ENCODE measurements at places on chromosomes 16 and 17. TPM values are rescaled to one million over a fixed set of nuclear protein-coding genes. Genes with fewer than 3 reads are reported as not detected.

GRCh38 chr17:73494950-73495349 lies 149.3 kb downstream of the SDK2 start:
- DNase-seq: no peak

GRCh38 chr17:9123594-9124553 lies 102.6 kb downstream of the NTN1 start:
- DNase-seq: no peak

DNA sequence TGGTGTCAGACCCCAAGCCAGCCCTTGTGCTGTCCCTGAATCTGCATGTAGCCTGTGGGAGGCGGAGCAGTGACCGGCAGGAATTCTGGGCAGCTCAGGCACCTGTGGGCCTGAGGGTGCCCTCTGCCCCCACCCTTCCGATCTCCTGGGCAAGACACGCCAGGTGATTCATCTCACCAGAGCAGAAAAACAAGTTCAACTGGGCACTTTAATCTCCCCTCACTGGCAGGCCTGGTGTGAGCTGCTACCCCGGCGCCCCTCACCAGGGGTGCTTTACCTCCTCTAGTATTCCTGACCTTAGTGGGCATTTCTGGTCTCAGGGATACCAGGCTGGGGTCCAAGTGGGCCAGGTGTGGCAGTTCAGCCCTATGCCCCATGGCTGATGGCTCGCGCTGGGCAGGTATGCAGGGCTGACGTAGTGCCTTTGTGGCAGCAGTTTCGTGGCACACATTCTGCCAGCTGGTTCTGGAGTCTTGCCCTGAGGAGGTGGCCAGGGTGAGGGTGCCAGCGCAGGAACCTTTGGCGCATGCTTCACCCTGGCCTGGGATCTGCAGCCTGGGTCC lies 6.0 kb downstream of the ERBB2 start:
- no peak for DNase-seq

DNA sequence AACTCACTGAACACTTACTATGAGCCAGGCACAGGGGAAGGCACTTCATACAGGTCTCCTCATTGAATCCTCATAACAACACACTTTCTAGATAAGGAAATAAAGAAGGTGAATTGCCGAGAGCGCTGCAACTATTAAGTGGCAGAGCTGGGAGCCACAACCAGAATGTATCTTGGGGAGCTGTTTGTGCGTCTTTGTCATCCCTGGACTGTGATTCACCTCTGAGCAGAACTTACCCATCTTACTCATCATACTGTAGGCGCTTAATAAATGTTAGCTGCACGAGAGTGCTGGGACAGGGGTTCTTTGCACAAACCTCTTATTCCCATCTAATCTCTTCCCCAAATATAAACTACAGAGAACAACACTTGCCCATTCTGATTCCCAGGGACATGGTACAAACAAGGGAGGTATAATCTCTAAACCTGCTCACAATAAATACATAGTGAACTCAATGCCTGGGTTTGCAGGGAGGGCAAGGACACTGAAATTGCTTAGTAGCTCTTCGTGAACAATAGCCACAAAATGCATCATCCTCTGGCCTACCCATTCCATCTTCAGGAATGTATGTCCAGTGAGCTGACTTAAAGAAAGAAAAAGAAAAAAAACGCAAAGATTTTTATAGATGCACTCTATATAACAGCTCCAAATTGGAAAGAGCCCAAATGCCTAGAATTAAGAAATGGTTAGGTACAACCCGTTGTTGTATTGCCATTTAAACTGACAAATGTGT lies 43.0 kb downstream of the MYO18A start:
- no peak for DNase-seq

GRCh38 chr16:58938811-58939210 lies 204.7 kb upstream of the GOT2 start:
- DNase-seq: no peak

GRCh38 chr17:801660-802059 lies 19.5 kb downstream of the MRM3 start:
- peak; percentile 41 for DNase-seq

- peak; percentile 22 for DNase-seq
Measured at GRCh38 chr17:18225642-18226283, 328 bp downstream of the LLGL1 start.

DNA sequence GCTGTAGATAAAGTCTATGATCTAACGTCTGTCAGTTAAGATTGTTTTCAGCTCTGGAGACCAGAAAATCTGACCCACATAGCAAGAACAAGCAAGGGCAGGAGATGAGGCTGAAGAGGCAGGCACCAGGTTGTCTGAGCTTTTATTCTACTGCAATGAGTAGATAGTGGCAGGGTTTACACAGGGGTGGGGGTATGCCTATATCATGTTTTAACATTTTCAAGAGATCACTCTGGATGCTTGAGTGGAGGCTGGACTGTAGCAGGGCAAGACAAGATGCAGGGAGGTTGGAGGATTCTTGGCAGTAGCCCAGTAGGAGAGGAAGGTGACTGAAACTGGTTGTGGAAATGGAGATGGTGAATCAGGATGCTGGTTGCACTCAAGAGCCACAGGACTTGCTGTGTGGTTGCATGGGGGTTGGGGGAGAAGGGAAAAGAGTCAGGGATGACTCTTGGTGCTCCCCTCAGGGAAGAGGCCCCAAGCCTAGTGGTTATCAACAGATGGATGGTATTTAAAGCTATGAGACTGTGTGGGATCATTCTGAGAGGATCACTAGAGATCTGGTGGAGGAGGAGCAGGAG lies 143.1 kb upstream of the KCNJ18 start:
- DNase-seq: no peak

DNA sequence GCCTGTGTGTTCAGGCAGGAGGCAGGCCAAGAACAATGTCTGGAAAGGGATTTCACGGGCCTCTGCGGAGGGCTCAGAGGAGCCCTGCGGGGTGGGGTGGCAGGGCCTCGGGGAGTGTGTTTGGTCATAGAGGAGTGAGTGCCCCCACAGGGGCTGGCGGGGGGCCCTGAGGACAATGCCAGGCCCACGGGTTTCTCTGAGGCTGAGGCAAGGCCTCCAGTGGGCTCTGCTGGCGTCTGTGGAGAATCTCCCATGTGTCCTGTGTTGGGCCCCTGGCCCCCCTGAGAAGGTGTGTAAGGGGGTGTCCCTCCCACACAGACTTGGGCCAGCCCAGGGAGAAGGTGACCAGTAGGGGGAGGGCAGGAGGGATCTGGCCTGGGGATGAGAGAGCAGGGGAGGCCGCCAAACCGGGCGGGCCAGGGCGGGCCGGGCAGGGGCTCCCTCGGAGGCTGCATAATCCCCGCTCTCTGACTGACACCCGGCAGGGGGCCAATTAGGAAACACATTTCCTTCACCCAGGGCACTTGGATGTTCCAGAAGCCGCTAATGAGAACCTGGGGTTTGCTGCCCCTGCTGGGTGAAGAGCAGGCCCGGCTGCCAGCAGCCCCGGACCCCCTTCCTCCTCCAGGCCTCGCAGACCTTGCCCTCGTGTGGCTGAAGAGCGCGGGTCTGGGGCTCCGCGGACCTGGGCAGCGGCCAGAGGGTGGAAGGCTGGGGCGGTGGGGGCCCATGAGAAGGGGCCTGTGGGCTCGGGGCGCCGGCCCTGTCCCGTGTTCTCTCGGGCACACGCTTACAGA lies 204.2 kb downstream of the NTN1 start:
- no peak for DNase-seq

- peak; percentile 21 for DNase-seq
Measured at GRCh38 chr16:85036236-85037049, 8.8 kb downstream of the KIAA0513 start.

DNA sequence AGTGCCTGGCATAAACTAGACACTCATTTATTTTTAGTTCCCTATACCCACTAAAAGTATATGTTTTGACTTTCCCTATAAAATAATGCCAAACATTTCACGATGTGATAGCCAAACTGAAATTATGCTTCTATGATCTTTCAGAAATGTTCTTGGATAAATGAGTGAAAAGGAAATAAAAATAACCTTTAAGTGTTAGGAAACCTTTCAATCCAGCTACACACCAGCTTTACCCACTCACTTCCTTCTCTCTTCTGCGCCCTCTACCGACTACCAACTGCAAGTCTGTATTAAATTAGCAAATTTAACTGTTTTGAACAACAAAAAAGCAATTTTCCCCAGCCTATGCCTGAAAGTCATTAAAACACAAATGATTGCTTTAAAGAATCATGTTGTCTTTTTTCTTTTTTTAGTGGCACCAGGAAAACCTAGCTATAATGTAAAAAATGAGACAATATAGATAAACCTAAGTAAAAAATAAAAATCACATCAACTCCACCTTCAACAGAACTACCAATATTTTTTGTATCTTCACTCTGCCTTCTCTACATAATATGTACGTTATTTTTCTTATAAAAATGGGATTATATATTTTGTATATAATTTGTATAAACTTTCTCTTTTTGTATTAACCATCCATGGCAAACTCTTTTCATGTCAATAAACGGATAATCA lies 13.2 kb upstream of the TMEM100 start:
- DNase-seq: peak; percentile 66

DNA sequence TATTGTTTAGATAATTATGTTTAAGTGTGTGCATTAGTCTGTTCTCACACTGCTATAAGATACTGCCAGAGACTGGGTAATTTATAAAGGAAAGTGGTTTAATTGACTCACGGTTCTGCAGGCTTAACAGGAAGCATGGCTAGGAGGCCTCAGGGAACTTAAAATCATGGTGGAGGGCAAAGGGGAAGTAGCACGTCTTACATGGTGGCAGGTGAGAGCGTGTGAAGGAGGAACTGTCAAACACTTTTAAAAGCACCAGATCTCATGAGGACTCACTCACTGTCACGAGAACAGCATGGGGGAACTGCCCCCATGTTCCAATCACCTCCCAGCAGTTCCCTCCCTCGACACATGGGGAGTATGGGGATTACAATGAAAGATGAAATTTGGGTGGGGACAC lies 203.5 kb upstream of the GOT2 start:
- DNase-seq: no peak

DNA sequence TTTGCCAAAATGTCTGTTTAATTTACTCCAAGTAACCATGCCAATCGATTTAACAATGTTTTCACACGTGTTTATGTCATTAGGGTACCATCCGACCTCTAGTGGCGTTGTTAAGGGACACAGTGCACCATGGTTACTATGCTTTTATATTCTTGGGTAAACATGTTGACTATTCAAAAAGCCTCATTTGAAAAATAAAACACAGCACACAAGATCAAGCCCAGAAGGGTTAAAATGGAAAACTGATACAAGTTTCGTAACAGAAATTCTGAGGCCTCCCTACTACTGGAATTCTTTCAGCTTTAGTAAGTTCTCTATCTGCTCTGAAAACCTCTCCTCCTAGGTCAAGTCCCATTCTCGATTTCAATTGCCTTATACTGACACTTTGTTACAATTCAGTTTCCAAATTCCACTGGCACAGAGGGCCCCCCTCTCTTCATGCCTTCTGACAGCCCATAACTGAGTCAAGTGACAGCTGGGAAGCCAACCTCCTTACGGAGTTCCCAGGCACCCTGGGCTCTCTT lies 2.1 kb downstream of the CFAP20 start:
- DNase-seq: peak; percentile 60

DNA sequence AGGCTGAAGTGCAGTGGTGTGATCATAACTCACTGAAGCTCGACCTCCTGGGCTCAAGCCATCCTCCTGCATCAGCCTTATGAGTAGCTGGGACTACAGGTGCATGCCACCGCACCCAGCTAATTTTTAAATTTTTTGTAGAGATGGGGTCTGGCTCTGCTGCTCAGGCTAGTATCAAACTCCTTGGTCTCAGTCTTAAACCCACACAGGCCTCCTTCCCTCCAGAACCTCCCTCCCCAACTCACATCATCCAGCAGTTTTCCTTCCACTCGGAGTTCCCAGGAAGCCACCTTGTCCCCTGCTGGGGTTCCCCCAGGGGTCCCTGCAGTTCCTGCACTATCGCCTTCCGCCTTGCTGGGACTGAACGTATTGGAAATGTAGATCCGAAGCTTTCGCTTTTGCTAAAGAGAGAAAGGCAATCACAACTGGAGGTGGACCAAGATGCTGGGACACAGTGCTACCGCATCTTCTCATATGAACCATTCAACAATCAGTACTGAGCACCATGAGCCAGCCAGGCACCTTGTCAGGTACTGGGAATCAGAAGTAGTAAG lies 7.2 kb downstream of the SMARCD2 start:
- no peak for DNase-seq

GRCh38 chr16:212999-213398 lies 16.2 kb downstream of the LUC7L start:
- peak; percentile 26 for DNase-seq

GRCh38 chr16:14483819-14484385 lies 146.2 kb downstream of the PARN start:
- DNase-seq: no peak

- DNase-seq: no peak
Measured at GRCh38 chr16:56226845-56227525, 35.7 kb downstream of the GNAO1 start.

GRCh38 chr16:11200592-11200991 lies 55.4 kb downstream of the SOCS1 start:
- peak; percentile 25 for DNase-seq

The CHST5 gene
- under 0.01 TPM for total RNA-seq

The NKD1 gene
- not detected for total RNA-seq

Measured in fibroblast of villous mesenchyme (primary cell).